ENCODE measurements at places on chromosomes 7 and 10.

DNA sequence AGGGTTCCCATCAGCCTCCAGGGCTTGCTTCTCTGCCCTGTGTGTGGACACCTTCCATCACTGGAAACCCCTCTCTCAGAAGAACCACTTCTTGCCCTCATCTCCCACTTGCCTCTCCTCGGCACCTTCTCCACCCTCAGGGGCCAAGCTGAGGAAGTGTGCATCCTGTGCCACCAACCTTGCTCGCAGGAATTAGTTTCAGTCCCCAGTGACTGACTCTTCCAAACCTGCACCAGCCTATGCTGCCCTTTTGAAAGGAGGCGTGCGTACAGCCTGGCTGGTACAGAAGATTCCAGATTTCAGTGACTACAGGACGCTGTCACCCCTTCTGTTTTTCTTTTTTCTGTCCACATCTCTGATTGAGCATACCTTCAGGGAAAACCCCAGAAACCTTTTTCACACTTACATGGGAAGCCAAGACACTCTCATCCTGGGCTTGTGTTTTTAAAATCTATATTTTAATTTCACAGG, 67.1 kb downstream of the IKZF1 start:
- no peak for DNase-seq

- DNase-seq, result no peak
Observed at GRCh38 chr10:5314840-5315239, 49.9 kb upstream of the UCN3 start.

- peak; percentile 20 for DNase-seq
Observed at GRCh38 chr7:113636727-113637421, 281.9 kb downstream of the PPP1R3A start.

DNA sequence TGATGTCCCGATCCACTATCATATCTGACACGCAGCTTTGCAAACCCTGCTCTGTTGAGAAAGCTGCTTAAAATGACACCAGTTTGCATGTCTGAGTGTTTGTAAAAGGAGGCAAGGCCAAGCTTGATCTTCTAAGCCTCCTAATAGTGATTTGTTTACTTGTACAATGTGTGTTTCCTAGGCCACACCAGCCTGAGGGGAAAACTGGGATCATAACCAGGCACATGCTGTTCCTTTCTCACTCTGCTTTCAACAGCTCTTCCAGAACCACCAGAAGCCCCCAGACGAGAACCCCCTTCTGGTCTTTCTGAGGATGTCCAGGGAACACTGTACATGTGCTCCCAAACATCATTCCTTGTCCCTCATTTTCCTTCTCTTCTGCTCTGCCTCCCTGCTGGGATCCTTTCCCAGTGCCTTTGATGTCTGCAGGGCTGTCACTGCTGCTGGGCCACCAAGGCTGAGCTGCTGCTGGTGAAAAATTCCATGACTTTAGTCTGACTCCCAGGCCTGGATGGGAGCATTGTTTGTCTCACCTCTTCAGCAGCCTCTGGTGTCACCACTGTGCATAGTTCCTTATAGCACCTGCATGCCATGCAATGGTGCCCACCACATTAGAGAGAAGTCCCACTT, 4.0 kb upstream of the LGI1 start:
- no peak for DNase-seq

- DNase-seq, result no peak
Observed at GRCh38 chr7:124754576-124755268, 10.9 kb downstream of the GPR37 start.

- no peak for DNase-seq
Observed at GRCh38 chr7:46156086-46156485, 235.0 kb upstream of the IGFBP3 start.

- DNase-seq, result no peak
Observed at GRCh38 chr7:8628656-8629055, 195.2 kb downstream of the NXPH1 start.

DNA sequence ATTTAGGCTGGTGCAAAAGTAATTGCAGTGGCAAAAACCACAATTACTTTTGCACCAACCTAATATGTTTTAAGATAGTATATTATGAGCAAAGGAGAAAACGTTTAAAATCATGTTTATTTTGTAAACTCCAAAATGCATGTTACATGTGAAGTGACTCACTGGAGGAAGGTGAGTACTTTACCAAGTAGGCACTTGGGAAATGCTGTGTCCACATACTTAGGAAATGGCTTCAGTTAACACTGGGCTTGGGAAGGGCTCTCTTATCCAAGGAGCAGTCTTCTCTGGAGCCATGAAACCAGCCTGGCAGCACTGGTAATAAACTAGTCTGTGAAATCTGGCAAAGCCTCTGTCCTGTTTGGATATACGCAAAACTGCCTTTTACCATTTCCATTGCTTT, 4.4 kb downstream of the RPS24 start:
- no peak for DNase-seq

- DNase-seq, result no peak
Observed at GRCh38 chr10:102731222-102731800, 12.4 kb upstream of the WBP1L start.

- DNase-seq, result no peak
Observed at GRCh38 chr10:11513727-11514126, 97.7 kb downstream of the USP6NL start.

DNA sequence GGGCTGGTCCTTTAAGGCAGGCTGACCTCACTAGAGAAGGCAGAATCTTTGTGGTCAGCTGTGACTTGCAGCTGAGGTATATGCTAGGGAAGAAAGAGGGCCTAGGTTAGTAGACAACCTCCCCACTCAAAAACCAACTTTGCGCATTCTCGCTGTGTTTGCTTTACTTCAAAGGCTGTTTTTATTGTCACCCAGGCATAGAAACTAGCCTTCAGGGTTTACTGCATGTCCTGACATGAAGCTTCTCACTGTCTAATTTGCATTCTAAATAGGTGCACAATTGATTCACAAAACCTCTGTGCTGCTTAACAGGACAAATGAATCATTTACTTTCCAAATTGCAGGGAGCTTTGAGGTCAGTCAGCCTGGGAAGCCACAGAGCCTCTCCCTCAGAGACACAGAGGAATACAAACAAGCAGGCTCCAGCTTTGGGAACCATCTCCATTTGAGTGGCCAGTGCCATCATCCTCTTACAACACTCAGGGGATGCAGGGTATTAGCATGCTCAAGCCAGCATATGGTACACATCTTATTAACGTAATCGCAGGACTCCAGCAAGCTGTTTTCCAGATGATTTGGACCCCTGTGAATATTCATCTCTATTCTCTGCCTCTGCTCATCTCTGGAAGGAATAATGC, 596.4 kb upstream of the GHITM start:
- no peak for DNase-seq

GRCh38 chr7:65251851-65252620, 121.6 kb upstream of the ZNF92 start:
- DNase-seq, result peak; percentile 8

- DNase-seq, result no peak
Observed at GRCh38 chr10:79273604-79274003, 73.7 kb upstream of the PPIF start.

- no peak for DNase-seq
Observed at GRCh38 chr10:132306864-132307751, 642 bp downstream of the STK32C start.

- DNase-seq, result no peak
Observed at GRCh38 chr10:29287635-29288034, 1.2 kb upstream of the LYZL1 start.

DNA sequence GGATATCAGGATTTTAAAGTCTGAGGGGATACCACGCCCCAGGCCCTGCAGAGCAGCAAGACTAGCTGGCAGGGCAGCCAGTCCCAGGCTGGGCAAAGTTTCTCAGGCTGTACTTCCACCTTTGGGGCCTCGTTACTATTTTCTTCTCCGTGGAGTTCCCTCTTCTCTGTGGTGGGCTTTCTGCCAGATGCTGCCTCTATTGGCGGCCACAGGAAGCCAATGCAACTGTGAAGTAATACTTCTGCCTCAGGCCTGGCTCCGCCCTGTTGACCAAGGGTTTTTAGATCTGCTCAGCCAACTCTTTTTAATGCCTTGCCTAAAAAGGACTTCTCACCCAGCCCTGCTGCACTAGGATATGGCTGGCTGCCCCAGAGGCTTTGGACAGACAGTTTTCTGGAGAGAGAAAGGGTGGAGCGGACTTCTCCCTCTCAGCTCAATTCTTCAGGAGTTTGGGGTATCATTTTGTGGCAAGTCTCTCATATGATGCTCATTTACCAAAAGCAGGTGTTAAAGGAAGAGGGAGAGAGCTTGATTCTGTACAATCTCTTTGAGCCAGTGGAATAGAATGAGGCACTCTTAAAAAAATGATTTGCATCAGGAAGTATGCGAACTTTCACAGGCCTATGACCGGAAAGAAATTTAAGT, 67.4 kb downstream of the HHEX start:
- peak; percentile 84 for DNase-seq

Measured in EL (cell line).